ENCODE measurements at places on chromosomes 12 and 14.

DNA sequence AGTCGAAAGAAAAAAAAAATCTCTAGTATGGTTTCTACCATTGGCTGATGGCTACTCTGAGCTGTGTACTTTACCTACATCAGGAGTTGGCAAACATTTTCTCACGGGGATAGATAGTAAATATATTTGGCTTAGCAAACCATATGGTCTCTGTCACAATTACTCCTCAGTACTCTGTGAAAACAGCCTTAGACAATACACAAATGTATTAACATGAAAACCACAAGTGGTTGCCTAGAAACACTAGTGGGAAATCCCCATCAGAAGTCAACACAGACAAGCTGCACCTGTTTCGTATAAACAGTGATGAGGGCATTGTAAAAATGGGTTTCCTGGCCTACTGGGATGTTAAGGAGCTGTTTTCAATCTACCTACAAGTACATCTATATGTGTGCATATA is 84.6 kb upstream of the NAV3 start:
- DNase-seq: no peak

DNA sequence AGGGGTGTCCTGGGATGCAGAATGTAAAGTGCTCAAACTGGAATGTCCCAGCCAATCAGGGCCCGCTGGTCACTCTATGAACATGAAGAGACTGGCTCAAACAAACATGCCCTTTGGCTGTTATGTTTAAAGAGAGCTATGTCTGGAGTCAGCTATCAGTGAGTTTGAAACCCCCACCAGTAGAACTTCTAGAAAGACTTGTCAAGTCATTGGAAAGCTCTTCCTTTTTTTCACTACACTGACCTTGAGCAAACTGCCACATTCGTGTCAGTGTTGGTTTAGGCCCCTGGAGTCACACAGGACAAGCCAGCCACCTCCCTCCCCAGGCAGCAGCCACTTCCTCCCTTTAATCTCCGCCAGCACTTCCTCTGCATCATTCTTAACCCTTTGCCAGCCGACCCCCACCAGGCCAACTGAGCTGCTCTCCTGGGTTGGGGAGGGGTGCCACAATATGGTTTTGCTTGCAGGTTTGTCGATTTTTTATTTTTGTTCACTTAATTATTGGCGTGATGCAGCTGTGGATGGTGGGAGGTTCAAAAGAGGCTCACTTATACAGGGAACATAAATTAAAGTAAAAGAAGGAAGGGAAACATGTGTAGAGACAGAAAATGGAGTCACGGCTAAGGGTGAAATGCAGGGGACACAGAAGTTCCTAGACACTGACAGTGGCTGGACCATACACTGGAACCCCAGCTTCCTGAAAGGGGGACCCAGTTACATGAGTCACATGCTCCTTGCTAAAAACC is 25.3 kb downstream of the CMKLR1 start:
- DNase-seq: peak; percentile 56

- DNase-seq: no peak
Observed at GRCh38 chr12:130126023-130126432, 36.2 kb upstream of the FZD10 start.

GRCh38 chr12:71948390-71948789 is 9.7 kb downstream of the TPH2 start:
- no peak for DNase-seq

DNA sequence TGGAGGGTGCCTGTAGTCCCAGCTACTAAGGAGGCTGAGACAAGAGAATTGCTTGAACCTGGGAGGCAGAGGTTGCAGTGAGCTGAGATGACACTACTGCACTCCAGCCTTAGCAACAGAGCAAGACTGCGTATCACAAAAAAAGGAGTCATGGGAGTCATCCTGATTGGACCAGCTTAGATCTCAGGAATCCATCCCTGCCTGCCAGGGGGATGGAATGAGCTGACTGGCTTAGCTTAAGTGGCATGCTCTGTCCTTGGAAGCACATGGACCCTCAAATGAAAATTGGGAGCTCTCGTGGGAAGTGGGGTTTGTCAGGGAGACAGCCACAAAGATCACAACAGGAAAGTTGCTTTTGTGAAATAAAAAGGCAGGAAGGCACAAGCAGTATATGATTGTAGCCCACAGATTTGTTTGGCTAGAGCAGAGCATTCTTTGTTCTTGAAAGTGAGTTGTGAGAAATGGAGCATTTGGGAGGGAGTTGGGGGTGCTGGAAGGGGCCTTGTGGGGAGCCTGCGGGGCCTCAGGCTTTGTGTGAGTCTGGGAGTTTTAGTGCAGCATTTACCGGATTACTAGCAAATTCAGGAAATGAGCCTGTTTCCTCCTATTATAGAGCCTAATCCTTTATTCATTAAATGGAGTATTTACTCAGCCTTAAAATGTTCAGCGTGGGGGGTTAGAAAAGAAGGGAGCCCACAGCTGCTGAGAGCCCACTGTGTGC is 30.7 kb downstream of the DGLUCY start:
- DNase-seq: no peak

DNA sequence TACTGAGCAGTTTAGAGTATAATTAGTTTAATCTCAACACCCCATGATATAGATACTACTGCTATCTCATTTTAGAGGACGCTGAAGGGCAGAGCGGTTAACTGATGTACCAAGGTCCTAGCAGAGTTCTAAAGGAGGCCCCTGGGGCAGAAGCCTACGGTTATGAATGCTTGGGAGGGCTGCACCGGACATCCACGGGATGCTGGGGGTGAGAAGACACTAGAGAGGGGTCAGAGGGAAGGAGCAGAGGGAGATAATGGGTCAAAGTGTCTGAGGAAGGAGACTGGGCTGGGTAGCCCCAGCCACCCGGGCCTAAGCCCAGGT is 1.6 kb upstream of the ACTR6 start:
- no peak for DNase-seq

- no peak for DNase-seq
Observed at GRCh38 chr14:34064349-34064748, 113.5 kb upstream of the EGLN3 start.

DNA sequence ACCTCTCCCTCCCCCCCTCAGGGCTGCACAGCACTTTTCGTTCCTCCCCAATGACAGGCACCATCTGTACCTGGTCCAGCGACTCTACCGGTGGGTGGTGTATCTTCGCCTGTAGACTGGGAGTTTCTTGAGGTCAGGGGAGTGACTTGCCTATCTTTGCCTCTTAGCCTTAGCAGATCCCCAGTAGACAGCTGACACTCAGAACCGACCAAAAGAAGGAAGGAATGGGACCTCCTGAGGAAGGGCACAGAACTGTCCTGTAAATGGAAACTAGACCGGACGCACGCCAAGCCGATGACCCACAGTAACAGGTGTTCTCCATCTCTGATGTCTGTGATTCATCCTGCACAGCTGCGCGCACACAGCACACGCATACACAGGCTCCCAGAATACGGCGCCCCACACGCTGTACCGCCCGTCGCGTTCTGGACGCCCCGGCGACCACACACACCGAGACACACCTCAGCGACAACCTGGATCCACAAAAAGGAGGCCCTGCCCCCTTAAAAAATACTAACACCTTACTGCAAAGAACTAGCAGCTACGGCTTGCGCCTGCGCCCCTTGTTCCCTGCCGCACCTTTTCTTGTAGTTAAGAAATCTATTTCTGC is 673 bp upstream of the TTC9 start:
- peak; percentile 53 for DNase-seq

DNA sequence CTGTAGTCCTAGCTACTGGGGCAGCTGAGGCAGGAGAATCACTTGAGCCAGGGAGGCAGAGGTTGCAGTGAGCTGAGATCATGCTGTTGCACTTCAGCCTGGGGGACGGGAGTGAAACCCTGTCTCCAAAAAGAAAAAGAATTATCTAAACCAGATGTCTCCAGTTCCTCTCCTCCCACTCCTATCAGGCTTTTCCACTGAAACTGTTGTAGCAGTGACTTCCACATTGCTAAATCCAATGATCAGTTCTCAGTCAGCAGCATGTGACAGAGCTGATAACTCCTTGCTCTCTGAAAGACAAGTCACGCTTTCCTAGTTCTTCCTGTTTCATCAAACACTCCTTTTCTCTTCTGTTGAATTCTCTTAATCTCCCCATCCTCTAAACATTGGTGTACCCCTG is 8.6 kb downstream of the SLC38A6 start:
- no peak for DNase-seq

DNA sequence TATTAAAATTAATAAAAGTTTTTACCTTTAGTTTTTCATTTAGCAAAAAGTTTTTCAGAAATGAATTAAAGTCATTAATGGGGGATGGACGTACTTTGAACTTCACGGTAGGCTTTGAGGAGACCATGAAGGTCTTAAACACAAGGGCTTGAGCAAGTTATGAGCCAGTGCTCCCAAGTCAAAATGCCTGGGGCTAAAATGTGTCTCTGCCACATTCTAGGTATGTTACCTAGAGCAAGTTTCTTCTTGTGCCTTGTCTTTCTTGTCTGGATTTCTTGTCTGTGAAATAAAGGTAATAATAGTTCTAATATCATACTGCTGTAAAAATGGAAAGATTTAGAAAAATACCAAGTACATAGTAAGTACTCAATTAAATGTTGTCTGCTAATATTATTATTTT is 132.7 kb upstream of the USP15 start:
- no peak for DNase-seq

GRCh38 chr12:113735131-113735530 is 231.0 kb downstream of the RBM19 start:
- DNase-seq: no peak

GRCh38 chr12:8648576-8649205 is 13.9 kb downstream of the MFAP5 start:
- peak; percentile 13 for DNase-seq

DNA sequence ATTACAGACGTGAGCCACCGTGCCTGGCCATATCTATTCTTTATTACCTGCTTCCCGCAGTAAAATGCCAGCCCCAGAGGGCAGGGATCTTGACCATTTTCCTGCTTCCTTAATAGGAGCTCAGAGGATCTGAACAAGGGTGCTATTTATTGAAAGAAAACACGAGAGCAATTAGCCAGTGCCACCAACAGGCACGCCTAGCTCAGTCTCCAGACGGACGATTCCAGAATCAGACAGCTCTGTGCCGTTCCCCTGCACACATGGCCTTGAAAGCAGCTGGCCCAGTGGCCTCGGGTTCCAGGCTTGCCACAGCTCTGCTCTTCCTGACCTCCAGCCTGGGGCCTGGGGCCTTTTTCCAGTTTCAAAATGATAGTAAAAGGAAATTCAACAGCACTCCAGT is 135.2 kb upstream of the RFLNA start:
- no peak for DNase-seq

- peak; percentile 55 for DNase-seq
Observed at GRCh38 chr12:132084621-132085290, 59.4 kb downstream of the DDX51 start.

GRCh38 chr12:65355461-65355860 is 77.0 kb downstream of the MSRB3 start:
- DNase-seq: no peak

DNA sequence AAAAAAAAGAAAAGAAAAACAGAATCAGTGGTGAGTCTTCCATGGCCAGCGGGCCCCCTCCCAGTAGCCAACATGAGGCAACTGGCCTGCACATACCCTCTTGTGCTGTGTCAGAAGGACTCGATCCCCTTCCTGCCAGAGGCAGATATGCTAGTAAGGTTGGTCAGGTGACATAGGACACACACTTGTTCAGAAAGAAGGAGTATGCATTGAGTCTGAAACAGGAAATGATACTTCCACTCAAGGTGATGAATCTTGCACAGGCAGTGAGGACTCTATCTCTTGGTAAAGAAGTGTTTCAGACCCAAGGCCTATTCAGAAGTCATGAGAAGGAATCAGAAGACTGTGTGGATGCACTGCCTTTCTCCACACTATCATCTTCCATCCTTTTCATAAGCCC is 269.7 kb upstream of the FAR2 start:
- DNase-seq: no peak

GRCh38 chr12:121438905-121439304 is 39.0 kb downstream of the RNF34 start:
- DNase-seq: no peak

- DNase-seq: no peak
Observed at GRCh38 chr14:101499513-101499912, 61.8 kb upstream of the DIO3 start.

GRCh38 chr14:82055515-82056115 is 522.0 kb upstream of the SEL1L start:
- no peak for DNase-seq

- no peak for DNase-seq
Observed at GRCh38 chr12:8819666-8819980, 2.8 kb upstream of the A2ML1 start.

GRCh38 chr12:107372229-107372658 is 278.9 kb upstream of the CRY1 start:
- peak; percentile 42 for DNase-seq

- DNase-seq: peak; percentile 83
Observed at GRCh38 chr12:9669534-9669933, at the start of gene CLEC2D. TSS of gene CLEC2D (plus strand) at chr12:9669713. CDS start at chr12:9669735, 22 bp downstream.

DNA sequence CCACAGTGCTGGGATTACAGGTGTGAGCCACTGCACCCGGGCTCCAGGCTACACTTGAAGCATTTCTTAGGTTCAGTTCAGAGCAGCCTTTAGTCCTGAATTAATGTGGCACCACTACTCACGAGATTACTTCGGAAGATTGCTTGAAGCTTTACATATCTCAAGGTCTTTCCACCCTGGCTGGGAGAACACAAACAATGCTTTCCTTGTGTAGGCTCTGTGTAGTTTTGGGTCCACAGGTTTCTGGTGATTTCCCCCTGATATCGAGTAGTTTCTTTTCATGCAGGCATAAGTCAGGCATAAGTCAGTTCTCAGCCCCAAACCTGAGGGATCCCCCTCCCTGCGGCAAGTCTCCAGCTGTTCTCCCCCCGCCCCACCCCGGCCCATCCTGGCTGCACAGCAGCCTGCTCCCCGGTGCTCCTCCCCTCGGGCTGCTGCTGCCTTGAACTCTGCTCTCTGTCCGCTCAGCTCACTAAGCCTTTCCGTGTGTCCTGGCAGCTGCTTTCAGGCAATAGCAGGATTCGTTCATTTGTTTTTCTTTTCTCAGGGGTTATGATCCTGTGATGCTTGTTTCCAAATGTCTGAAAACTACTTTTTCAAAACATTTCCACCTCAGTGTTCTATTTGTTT is 417.7 kb downstream of the TMEM121 start:
- DNase-seq: no peak

DNA sequence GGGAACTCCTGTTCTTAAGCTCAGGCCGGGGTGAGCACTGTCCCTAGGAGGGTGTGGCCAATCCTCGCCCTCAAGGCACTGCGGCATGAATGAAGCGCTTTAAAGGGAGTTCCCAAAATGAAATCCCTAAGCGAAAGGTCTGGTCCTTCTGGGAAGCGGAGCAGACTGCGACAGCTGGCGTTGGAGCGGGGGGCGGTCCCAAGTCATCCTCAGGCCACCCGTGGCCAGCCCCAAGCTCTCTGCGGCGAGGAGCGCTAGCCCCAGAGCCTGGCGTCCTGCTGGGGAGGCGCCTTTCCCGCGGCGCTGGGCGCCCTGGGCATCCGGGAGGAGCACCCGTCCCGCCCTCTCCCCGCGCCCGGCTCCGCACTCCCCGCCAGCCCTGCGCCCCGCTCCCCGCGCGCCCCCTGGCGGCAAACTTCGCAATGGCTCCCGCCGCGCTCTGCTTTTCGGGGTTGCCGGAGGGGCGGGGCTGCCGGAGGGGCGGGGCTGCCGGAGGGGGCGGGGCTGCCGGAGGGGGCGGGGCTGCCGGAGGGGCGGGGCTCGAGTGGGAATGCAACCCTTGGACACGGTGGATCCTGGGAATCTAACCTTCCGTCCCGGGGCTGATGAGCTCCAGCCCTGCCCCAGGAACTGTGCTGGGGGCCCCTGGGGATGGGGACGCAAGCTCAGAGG is 25.4 kb downstream of the ZBTB42 start:
- DNase-seq: peak; percentile 88
